ENCODE measurements at places on chromosomes 5 and 9. TPM values are rescaled to one million over a fixed set of nuclear protein-coding genes. Genes with fewer than 3 reads are reported as not detected.

DNA sequence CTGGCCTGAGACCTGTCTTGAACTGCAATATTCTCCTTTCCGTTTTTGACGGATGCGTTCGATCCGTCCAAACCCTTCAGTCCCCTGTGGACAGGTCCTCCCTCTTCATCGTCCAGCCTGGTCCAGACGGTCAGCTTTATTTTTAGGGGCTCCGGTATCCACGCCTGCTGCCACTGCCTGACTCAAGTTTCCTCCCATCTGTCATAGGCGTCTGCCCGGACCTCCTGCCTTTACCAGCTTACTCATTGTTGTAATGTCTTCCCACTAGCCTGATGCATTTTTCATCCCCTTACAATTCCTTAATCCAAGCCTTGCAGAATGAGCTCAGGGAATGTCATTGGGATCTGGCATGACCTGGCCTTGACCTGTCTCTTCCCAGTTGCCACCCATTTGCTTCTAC, 145.8 kb downstream of the TENT4A start:
- no peaks in the 10 kb centered on the region for H3K36me3 ChIP-seq
- DNase-seq = no peak
- no peaks in the 10 kb centered on the region for H3K27me3 ChIP-seq
- no peak overlapping the region for H3K27ac ChIP-seq
- no peak overlapping the region for H3K4me3 ChIP-seq

GRCh38 chr9:129027224-129027684, 877 bp downstream of the SH3GLB2 start:
- DNase-seq = no peak
- H3K27ac ChIP-seq = peak overlapping the region; percentile 85
- H3K4me1 ChIP-seq = peaks cover 31% of the 10 kb centered on the region
- no peaks in the 10 kb centered on the region for H3K27me3 ChIP-seq
- no peaks in the 10 kb centered on the region for H3K36me3 ChIP-seq
- peak overlapping the region; percentile 93 for H3K4me3 ChIP-seq

DNA sequence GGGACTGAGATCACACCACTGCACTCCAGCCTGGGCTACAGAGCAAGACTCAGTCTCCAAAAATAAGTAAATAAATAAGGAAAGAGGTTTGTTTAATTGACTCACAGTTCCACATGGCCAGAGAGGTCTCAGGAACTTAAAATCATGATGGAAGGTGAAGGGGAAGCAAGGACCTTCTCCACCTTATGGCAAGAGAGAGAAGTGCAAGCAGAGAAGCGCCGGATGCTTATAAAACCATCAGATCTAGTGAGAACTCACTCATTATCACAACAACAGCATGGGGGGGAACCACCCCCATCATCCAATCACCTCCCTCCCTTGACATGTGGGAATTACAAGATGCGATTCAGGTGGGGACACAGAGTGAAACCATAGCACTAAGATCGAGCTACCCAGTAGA, 22.8 kb upstream of the RGMB start:
- no peaks in the 10 kb centered on the region for H3K27me3 ChIP-seq
- no peaks in the 10 kb centered on the region for H3K36me3 ChIP-seq
- no peak for DNase-seq

DNA sequence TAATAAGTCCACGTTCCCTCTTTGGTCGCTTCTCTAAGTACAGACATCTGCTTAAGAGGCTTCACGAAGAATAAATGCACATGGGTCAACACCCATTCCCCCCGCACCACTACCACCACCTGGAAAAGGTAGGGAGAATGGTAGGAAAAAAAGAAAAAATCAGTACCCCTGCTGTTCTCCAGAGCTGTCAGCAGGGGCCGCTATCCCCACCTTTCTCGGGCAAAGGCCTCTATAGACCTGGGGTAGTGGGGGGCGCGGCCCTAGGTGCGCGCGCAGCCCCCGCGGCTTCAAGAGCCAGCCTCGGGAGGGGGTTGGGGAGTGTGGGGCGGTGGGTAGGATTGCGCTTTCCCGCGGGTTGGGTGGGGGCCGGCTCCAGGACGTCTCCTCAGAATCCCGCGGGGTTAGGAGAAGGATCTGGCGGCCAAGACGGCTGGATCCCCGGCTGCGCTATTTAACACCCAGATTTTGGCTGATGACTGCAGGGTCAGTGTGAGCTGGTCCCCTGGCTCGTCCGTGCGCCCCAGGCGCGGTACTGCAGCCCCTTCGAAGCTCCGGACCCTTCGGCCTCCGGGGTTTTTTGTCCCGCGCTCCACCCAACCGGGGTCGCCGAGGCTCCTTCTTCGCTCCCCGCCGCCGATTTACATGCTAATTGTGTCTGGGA, 1.6 kb upstream of the SEMA6A start:
- no peaks in the 10 kb centered on the region for H3K4me1 ChIP-seq
- DNase-seq = no peak
- peak overlapping the region; percentile 82 for H3K27ac ChIP-seq

- no peak overlapping the region for H3K4me3 ChIP-seq
- H3K27me3 ChIP-seq = no peaks in the 10 kb centered on the region
- H3K36me3 ChIP-seq = no peaks in the 10 kb centered on the region
- H3K27ac ChIP-seq = no peak overlapping the region
- DNase-seq = no peak
- no peaks in the 10 kb centered on the region for H3K4me1 ChIP-seq
These were observed 9.1 kb upstream of the MAT2B start for GRCh38 chr5:163496286-163496685.

DNA sequence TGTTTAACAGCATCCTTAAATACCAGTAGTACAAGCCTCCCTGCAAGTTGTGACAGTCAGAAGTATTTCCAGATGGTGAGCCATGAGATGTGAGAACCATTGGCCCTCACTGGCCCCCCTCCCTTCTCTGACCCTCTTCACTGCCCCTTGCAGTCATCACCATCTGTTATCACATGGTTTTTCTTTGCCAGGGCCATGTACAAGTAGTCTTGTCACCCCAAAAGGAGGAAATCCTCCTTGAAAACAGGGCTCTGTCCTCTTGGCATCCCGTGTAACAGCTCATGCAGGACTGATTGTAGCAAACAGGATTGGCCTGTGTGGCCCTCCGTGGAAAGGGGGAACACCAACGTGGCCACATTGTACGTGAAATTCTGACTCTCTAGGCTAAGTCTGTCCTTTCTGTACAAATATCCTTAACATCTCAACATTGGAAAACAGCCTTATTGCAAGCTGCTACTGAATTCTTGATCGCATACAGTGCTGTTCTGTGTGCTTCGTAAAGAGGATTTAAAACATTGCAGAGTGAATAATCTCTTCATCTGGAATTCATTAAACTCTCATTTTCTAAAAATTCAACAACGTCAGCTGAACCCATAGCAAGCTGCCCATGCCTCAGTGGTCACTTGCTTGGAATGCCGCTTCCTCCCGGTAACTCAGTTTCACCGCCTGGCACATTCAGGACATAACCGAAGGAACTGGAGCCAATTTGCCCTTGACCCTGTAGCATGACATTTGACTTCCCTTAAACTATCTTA, 171.7 kb downstream of the ATPSCKMT start:
- no peak overlapping the region for H3K27ac ChIP-seq
- no peaks in the 10 kb centered on the region for H3K4me1 ChIP-seq
- H3K36me3 ChIP-seq = no peaks in the 10 kb centered on the region
- no peaks in the 10 kb centered on the region for H3K27me3 ChIP-seq
- H3K4me3 ChIP-seq = no peak overlapping the region

DNA sequence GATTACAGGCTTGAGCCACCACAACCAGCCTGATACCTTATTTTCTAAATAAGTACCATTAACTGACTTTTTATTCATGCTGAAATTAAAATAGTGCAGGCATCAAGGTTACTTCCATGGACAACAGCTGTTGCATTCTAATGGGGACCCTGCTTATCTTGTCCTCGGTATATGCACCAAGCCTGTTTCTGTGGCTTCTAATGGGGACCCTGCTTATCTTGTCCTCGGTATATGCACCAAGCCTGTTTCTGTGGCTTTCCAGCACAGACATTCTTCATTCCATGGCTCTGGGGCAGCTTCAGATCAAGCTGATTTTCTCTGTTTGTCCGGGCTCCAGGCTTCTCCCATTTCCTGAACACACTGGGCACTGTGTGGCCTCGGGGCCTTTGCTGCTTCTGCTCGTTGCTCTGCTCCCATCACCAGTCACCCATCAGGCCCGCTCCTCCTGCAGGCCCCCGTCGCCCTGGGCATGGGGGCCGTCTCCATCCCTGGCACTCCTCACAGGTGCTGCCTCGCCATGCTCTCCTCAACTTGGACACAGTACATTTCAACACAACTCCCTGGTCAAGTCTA, 30.7 kb downstream of the ZNF354A start:
- no peak overlapping the region for H3K4me3 ChIP-seq
- no peaks in the 10 kb centered on the region for H3K4me1 ChIP-seq
- no peak overlapping the region for H3K27ac ChIP-seq
- H3K36me3 ChIP-seq = no peaks in the 10 kb centered on the region
- no peaks in the 10 kb centered on the region for H3K27me3 ChIP-seq
- no peak for DNase-seq

DNA sequence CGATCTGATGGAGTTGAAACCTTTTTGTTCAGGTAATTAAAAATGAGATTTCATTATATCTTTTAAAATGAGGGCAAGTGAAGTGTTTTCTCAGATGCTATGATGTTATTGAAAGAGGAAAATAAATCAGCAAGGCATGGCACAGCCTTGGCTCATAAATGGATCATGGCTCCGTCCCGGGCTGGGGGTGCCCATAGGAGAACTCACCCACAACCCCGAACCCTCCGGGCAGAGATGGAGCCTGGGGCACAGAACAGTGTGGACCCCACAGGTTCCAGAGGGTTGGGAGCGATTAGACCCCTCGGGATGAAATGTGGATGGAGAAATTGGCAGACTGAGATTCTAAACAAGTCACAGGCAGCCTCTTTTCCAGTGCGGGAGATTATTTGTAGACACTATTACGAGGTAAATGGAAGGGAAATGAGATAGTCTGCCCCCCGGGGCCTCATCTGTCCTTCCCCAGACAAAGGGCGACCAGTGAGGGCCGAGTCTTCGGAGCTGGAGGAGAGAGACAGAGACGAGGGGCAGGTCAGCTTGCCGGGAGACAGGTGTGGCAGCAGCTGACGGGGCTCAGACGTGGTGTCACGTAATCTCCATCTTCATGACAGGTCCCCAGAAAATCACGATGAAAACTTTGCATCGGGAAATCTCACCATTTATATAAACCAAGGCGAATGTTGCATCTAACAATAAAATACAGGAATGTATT, 33.7 kb downstream of the NDUFS6 start:
- H3K4me1 ChIP-seq = no peaks in the 10 kb centered on the region
- H3K4me3 ChIP-seq = no peak overlapping the region
- H3K36me3 ChIP-seq = no peaks in the 10 kb centered on the region
- H3K27ac ChIP-seq = no peak overlapping the region

DNA sequence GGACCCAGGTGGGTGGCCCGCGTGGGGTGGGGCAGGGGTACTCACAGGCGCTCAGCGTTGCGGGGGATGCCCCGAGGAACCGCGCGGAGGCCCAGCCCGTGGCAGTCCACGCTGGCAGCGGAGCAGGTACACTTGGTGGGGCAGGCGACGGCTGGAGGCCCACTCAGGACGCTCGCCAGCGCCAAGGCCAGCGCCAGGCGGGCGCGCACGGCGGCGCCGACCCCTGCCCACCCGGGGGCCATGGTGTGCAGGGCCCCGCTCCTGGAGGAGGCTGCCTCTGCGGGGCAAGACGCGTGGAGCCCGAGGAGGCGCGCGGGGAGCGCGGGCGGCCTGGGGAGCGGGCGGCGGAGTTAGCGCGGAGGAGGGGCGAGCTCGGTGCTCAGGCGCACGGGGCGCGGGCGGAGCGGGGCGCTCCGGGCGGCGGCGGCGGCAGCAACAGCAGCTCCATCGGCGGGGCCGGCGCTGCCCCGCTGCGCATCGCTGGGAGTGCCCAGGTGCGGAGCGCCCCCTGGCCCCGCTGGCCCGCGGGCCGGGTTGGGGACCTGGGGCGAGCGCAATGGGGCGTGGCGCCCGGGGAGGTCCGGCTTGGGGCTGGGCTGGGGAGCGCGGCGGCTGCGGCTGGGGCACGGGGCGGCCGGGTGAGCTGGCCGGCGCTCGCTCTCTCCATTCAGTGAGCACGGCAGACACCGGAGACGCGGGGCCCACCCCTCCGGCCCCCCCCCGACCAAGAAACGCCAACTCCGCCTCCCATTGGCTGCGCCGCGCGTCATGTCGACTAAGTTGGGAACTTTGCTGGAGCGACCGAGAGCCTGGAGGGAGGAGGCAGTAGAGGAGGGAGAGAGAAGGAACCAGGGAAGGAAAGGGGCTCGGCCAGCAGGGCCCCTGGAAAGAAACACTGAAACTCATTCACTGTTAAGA, at the start of gene SLIT3:
Gene SLIT3, minus strand, starts transcription at position 672 of the 918 bp plus-strand sequence. Its CDS starts 430 bp downstream, at position 242.
- no peaks in the 10 kb centered on the region for H3K36me3 ChIP-seq
- H3K27ac ChIP-seq = peak within 1 kb of the TSS; percentile 89
- no peaks in the 10 kb centered on the region for H3K4me1 ChIP-seq
- DNase-seq = no peak

GRCh38 chr5:1552521-1553255, 28.9 kb upstream of the LPCAT1 start:
- peak overlapping the region; percentile 44 for H3K27ac ChIP-seq
- peaks cover 29% of the 10 kb centered on the region for H3K4me1 ChIP-seq
- no peak overlapping the region for H3K4me3 ChIP-seq
- DNase-seq = no peak
- H3K27me3 ChIP-seq = peaks cover 81% of the 10 kb centered on the region

GRCh38 chr5:126267438-126267837, 155.8 kb upstream of the GRAMD2B start:
- no peaks in the 10 kb centered on the region for H3K4me1 ChIP-seq
- H3K36me3 ChIP-seq = no peaks in the 10 kb centered on the region
- DNase-seq = no peak
- no peak overlapping the region for H3K4me3 ChIP-seq
- H3K27me3 ChIP-seq = no peaks in the 10 kb centered on the region

The GADD45G gene
- 3.3 TPM for total RNA-seq

The GDNF gene
- 0.95 TPM for total RNA-seq

Data from esophagus squamous epithelium (tissue), 5 donors.